ENCODE measurements at places on chromosomes 12 and 14.

- no peak for DNase-seq
Observed at GRCh38 chr12:2550561-2551411, 244.0 kb upstream of the FKBP4 start.

GRCh38 chr12:119808441-119808840, 68.7 kb downstream of the CIT start:
- no peak for DNase-seq

GRCh38 chr14:103517174-103517566, 5.5 kb downstream of the CKB start:
- no peak for DNase-seq

DNA sequence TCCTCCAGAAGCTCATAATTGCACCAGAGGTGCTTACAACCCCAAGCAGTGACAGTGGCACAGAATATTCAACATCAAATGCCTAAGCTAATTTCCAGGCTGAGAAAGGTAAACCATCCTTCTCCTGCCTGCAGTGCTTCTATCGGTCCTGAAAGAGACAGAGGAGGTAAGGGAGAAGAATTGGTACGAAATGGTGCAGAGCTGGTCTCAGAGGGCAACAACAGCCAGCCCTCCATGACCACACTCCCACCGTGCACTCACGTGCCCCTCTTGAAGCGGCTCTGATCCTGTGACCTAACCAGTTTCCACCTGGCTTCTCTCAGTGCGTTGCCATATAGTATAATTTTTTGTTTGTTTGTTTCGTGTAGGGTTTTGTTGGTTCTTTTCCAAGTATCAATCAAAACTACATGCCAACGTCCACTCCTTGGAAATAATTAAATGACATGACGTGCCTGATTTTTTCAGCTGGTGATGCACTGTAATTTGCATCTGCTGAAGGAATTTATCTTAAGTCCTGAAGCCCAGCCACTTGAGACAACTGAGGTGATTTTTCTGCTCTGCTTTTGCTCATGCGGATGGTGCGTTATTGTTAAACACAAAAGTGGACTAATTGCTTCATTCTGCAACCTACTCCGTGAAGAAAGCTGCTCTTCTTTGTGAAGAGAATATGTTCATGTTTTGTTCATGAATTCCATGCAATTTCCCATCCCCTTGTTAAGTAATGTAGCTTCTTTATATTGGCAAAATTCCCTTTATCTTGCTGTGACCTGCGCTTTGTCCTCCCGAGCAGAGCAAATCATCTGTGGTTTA, 1.3 kb upstream of the ATP2A2 start:
- DNase-seq, result no peak

- DNase-seq, result peak; percentile 75
Observed at GRCh38 chr12:49400304-49400703, 33.0 kb downstream of the SPATS2 start.

DNA sequence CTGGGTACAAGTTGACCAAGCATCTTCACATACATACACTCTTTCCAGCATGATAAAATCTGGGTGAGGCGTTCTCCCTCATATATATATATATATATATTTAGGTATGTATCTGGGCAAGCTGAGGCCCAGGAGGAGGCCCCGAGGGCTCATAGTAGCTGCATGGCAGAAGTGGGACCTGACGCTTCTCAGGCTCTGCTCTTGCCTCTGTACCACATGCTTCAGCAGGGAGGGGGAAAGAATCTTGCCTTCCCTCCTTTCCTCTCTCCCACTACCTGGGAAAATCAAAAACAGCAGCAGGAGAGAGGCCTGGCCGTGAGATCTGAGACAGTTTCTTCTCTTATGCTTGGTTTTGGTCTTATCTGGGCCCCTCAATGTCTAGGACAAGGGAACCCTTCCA, 9.2 kb downstream of the PPP1R1A start:
- no peak for DNase-seq

GRCh38 chr12:111361717-111362576, 6.9 kb downstream of the PHETA1 start:
- no peak for DNase-seq

GRCh38 chr12:49019120-49019430, 499 bp upstream of the PRKAG1 start:
- DNase-seq, result no peak

- DNase-seq, result no peak
Observed at GRCh38 chr12:19596434-19597166, 157.3 kb downstream of the AEBP2 start.

- DNase-seq, result no peak
Observed at GRCh38 chr12:4216187-4216927, 57.2 kb upstream of the CCND2 start.

- DNase-seq, result no peak
Observed at GRCh38 chr14:89617481-89618329, 200.7 kb upstream of the FOXN3 start.

GRCh38 chr12:46144433-46144832, 124.4 kb downstream of the SLC38A1 start:
- no peak for DNase-seq

DNA sequence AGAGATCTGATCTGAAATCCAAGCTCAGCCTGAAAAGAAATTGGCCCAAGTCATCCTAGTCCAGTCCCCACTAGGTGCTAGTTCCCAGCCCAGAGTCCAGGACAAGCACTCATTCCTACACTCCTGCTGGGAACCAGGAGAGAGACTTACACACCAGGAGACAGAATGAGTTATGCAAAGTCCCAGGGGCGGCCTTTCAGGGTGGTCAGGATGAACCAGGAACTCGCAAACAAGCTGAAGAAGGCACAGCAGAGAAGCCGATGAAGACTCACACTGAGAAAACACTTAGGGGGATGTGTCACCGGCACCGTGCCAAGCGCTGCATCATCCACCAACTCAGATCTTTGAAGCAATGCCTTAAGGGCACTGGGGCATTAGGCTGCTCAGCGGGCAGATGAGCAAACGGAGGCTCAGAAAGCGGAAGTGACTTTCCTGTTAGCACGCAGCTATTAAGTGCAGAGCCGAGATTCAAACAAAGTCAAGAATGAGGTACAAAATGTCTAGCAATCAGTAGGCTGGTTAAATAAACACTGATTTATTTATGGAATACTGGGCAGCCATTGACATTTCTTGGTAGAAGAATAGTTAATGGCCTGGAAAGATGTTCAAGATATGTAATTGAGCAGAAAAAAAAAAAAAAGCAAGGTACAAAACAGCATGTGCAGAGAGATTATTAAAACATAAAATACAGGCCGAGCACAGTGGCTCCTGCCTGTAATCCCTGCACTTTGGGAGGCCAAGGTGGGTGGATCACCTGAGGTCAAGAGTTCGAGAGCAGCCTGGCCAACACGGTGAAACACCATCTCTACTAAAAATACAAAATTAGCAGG, 78.7 kb downstream of the LRRC74A start:
- peak; percentile 95 for DNase-seq

DNA sequence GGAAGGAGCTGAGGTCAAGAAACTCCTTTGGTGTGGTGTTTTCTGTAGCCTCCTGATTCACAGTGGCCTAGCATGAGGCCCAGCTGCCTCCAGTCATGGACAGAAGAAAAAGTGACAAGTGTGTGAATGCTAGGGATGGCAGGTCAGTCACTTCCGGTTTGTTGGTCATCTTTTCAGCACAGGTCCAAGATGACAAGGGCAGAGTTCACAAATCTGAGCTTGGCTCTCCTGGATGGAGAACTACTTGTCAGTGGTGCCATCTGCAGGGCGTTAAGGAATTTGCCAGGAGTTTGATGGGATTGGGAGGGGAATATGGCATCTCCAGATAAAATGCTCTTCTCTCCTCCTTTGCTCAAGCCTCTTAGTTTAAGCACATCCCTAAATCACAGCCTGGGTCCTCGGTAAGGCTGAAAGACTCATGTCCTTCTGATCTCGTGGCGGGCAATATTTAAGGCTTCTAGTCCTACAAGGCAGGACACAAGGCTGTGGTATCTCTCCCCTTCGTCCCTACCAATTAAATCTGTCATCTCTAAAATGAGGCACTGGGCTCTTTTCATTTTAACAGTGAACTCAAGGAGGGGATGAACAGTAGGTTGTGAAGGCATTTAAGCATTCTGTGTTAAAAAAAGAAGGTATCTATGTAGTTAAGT, 10.0 kb downstream of the TUBA1B start:
- DNase-seq, result peak; percentile 58

DNA sequence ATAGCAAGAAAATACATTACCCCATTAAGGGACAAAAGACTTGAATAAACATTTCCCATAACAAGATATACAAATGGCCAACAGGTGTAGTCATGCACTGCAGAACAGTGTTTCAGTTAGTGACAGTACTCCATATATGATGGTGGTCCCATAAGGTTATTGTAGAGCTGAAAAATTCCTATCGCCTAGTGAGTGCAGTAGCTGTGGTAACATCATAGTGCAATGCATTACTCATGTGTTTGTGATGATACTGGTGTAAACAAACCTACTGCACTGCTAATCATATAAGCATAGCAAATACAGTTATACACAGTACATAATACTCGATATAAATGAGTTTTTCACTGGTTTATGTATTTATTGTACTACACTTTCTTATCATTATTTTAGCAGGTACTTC, 168.7 kb downstream of the C12orf75 start:
- DNase-seq, result no peak

DNA sequence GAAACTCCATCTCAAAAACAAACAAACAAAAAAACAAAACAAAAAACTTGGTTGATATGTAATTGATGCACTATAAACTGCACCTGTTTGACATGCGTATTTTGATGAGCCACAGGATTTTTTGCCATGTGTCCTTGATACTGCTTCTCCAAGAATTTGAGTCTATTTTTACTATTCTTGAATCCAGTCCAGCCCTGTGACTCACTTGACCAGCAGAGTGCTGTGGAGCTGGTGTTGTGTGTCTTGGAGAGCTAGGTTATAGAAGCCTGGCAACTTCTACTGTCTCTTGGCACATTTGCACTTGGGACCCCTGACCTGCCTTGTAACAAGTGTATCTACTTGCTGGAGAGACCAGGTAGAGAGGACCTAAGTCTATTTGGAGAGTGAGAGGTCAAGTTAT, 52.0 kb downstream of the KLRG1 start:
- DNase-seq, result no peak

DNA sequence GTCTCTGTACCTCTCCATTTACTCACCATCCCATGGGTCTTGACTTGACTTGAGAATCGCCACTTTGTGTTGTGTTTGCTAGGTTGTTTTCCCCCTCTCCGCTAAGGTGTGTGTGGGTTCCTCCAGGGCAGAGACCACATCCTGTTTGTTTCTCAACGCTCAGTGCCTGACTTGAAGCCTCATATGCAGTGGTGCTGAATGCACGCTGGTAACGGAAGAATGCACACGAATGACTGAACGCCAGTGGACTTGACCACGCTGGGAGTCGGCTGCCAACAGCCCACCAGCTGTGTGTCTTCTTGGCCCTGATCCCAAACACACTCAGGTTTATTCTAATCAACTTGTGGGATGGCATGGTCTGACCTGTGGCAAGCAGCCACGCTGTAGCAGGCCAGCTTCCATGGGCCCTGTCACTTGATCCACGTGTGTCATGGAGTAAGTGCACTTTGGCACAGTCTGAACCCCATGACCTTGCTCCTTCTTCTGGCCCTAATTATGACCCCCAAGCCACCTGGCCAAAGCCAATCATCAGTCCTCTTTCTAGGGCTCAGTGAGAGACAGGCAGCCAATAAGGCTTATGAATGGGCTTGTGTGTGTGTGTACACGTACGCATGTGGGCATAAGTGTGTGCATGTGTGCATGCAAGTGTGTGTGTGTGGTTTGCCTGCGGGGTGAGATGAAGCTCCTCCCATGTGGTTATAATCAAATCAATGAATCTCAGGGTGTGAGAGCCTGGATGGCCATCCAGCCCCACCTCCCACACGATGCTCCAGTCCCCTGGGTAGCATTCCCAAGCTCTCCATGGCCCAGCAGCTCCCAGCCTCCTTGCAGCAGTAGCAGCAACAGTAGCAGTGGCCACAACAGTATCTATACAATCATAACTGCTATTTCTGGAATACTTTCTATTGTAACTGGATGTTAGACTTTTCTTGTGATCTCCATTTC, 6.4 kb upstream of the TC2N start:
- DNase-seq, result no peak

DNA sequence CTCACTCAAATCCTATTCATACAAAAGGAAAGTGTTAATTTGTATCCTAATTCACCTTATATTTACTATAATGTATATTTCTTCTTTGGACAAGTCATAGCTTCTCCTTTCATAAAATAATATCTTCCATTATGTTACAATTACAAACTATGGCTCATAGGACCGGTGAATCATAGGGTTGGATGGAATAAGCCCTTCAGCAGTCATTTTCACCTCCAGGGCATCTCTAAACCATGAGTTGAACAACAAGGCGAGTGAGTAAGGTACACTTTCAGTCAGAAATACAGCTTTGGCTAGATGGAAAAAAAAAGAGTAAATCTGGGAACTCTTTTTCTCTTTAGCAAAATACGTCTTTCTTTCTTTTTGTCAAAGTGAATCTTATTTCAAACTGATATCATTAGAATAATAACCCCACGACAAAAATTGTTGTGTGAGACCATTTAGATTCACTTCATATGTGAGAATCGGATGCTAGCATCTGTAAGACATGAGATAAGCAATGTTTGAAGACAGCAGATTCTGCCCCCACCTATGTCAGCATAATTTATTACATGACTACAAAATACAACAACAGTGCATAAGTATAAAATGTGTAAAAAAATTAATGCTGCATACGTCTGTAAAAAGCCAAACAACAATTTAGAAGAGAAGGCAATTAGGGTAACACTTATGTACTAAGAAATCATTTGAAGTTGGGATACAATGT, 184.4 kb upstream of the SLC38A2 start:
- peak; percentile 94 for DNase-seq

- no peak for DNase-seq
Observed at GRCh38 chr12:6306151-6306550, 4.3 kb upstream of the PLEKHG6 start.

- DNase-seq, result no peak
Observed at GRCh38 chr12:48780381-48781025, 8.4 kb downstream of the ADCY6 start.

GRCh38 chr14:37588667-37588955, 6.4 kb downstream of the FOXA1 start:
- DNase-seq, result no peak

DNA sequence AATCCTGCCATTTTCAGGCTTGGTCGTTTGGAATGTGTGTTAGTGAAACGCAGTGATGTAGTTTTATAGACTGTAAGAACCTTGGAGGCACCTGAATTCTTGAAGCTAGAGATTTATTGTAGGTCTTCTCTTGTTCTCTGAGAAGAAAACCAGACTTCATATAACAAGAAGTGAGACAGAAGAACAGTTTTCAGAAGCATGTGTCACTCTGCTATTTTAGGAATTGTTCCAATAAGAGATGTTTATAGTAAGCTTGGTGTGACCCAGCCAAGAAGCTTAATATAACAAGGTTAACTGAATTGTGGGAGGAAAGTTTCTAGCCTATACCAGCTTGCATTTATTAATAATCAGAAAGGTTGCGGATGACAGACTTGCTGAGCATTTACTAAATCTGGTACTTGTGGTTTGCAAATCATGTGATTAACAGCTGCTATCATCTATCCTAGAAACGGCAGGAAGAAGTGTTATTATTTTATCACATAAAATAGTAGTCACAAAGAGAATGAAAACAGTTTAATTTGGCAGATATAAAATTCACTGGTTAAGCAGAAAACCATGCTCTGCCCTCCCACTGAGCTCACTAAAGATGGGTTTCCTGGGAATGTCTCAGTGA, 49.2 kb upstream of the BCAT1 start:
- DNase-seq, result no peak

GRCh38 chr12:64256166-64256800, 34.2 kb upstream of the KICS2 start:
- peak; percentile 46 for DNase-seq

- no peak for DNase-seq
Observed at GRCh38 chr12:59938190-59938962, 342.5 kb downstream of the SLC16A7 start.
